Activated T-cell treated with anti-CD3 and anti-CD28 coated beads, Interleukin-2, amount 50 U/mL, for 1 hour (primary cell): ENCODE measurements at places on chromosomes 4 and X.
A peak's percentile ranks its signal among the peaks of the same experiment; 100 is the strongest.

DNA sequence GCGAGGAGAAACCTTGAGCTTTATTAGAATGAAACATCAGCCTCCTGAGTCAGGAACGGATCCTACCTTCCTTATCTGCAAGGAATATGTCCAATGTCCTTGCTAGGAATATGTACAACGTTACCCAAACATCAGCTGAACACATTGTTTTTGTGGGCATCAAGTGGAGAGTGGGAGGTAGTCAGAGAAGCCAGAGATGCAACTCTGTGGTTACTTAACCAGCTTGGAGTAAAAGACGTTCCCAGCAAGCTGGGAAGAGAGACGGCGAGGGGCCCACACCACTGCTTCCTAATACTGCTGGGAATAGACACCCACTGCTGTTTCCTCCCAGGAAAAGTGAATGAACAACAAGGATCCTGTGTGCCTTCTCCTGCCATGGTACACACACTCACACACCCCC is 74.4 kb upstream of the PLAC1 start:
- no peak for DNase-seq

- DNase-seq, result peak; percentile 48
Measured at GRCh38 chr4:184343502-184344177, 126.0 kb upstream of the ENPP6 start.

- DNase-seq, result no peak
Measured at GRCh38 chr4:68349279-68349648, 626 bp downstream of the YTHDC1 start.

DNA sequence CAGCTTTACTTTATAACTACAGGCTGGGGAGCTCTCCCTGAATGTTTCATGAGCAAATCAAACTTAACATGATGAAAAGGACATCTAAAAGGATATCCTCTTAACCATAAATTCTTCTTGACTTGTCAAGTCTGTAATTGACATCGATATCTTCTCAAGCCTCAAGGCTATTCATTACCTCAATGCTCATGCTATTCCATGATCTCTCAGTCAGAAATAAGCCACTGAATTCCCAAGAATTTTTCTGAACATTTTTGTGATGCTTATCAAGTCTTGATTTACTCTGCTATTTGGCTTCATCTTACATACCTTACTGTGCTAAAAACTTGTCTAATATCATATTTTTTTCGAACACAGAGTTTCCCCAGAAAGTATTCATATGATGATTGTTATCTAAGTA is 433.4 kb downstream of the PDGFC start:
- no peak for DNase-seq

DNA sequence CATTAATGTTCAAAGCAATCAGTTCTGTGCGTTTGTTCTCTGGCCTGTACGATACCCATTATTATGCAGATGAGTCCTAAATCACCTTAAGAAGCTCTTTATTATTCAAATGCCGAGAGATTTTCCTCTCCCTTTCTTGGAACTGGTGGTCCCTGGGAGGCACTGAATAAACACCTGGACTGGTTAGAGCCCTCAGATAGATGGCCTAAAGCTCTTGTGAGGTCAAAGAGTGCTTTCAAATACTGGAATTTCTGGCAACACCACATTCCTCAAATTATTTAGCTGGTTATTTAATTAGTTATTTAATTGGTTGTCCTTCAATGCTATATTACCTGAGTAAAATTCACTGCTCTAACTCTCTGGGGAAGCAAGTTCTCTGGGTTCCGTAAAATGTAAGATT is 3.0 kb downstream of the ARHGEF38 start:
- DNase-seq, result no peak

GRCh38 chr4:6668391-6668790 is 25.3 kb upstream of the S100P start:
- no peak for DNase-seq

GRCh38 chr4:37726666-37727065 is 40.5 kb upstream of the RELL1 start:
- no peak for DNase-seq

GRCh38 chr4:79185526-79186045 is 140.3 kb downstream of the NAA11 start:
- no peak for DNase-seq

GRCh38 chr4:174553031-174553430 is 30.7 kb upstream of the HPGD start:
- DNase-seq, result no peak

- no peak for DNase-seq
Measured at GRCh38 chr4:139635966-139636365, 29.7 kb upstream of the MGST2 start.

- DNase-seq, result no peak
Measured at GRCh38 chr4:4914059-4914820, 54.8 kb downstream of the MSX1 start.

GRCh38 chrX:31228909-31229308 is 157.1 kb upstream of the FTHL17 start:
- DNase-seq, result no peak

GRCh38 chr4:145440292-145441007 is 41.2 kb upstream of the SMAD1 start:
- no peak for DNase-seq
